ENCODE measurements at places on chromosomes 12 and 14.

DNA sequence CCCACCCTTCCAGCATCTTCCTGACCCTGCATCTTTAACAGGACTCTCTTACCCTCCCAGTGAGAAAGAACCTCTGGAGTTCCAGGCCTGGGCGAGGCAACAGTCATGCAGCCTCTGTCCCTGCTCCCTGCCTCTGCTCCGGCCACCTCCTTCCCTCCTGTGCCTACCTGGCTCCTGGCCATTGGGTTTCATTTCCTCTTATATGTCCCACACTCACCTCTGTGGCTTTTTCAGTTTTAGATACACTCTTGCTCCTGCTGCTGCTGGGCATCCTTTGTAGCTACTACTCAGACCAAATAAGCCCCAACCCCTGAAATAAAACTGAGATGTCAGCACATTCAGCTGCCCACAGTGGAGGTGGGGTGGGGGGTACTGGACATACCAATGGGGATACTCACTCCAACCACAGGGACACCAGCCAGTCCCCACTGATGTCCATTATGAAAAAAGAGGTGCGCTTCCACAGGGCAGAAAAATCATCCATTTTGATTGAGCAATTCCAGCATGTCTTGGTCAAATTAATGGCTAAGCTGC, 99.1 kb upstream of the NRXN3 start:
- no peak for DNase-seq

- no peak for DNase-seq
Measured at GRCh38 chr14:83992857-83993256, 1537.1 kb upstream of the FLRT2 start.

- DNase-seq: no peak
Measured at GRCh38 chr14:102140750-102141145, 1.1 kb downstream of the WDR20 start.

- no peak for DNase-seq
Measured at GRCh38 chr12:124130691-124131591, 157.9 kb downstream of the ZNF664 start.

DNA sequence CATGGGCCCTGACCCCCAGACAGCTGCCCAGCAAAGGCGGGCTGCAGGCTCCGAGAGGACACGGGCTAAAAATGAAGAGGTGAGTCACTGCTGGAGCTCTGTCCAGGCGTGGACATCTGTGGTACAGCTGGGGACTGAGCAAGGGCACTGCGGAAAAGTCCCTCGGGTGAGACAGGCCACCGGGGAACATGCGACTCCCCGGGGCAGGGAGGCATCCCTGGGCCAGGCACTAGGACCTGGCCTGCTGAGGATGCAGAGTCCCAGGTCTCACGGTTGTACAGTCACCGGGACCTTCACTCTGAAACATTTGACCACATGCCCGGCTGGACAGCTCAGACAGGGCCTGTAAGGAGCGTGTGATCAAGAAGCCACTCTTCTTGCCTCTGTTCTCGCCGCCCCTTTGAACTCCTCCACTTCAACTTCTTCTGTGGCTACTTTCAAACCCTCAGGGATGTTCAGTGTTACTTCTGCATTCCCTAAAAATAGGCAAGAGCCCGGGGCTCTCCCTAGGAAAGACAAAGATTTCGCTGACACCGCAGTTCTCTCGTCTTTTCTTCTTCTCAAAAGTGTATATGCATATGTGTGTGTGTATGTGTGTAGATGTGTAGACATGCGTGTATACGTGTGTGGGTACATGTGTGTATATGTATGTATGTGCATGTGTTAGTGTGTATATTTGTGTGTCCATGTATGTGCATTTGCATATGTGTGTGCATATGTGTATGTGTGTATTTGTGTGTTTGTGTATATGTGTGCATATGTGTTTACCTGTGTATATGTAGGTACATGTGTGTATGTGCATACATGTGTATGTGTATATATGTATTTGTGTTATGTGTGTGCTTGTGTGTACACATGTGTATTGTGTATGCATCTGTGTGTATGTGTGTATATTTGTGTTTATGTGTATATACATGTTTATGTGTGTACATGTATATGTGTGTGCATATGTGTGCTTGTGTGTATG, 5.0 kb upstream of the RFLNA start:
- DNase-seq: no peak

GRCh38 chr12:44155358-44155757, 319.5 kb downstream of the TMEM117 start:
- DNase-seq: no peak
